T-cell (primary cell): ENCODE measurements at places on chromosomes 5 and 9.

- no peak for DNase-seq
Measured at GRCh38 chr9:136526625-136527066, 19.2 kb downstream of the NOTCH1 start.

DNA sequence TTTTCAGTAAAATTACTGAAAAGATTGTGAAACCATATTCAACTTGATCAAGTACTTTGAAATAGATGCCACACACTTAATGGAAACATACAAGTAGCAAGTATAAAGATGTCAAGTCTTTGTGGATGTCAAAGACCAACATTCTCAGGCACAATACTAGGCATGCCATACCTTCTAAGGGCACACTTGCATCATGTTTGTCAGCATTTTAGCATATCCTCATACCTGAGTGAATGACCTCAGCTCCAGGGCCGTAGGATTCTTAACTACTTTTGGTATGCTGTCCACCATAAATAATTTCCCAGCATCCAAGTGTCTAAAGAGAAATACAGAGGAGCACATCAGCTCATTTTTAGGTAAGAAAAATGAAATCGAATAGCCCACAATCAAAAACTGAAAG, 86.4 kb downstream of the FREM1 start:
- no peak for DNase-seq

GRCh38 chr5:78483809-78484521, 123.5 kb downstream of the SCAMP1 start:
- no peak for DNase-seq

DNA sequence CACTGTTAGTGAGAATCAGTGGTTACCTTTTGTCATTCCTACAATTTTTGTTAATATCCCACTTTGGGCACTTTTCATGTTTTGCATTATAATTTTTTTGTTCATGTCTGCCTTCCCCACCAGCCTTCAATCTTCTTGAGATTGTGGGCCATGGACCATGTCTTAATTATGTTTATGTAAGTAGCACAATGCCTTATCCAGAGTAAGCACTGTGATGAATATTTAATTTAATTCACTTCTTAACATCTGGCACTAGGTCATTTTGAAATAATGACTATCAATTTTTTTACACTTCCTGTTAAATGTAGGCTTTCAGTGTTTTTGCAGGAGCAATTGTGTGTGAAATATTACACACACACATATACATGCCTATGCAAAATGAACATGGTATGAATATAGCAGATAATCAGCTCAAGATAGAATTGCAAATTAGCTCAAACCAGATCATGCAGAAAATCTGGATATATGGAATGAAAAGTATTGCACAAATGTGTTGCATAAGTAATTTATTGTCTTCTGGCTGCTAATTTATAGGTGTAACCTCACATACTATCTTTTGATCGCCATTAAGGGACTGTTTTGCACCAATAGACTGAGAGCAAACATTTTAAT, 5.3 kb upstream of the SHOC1 start:
- DNase-seq: no peak

GRCh38 chr5:6266671-6267197, 111.6 kb downstream of the MED10 start:
- no peak for DNase-seq

- DNase-seq: no peak
Measured at GRCh38 chr5:122699201-122699600, 75.7 kb upstream of the SNX2 start.

DNA sequence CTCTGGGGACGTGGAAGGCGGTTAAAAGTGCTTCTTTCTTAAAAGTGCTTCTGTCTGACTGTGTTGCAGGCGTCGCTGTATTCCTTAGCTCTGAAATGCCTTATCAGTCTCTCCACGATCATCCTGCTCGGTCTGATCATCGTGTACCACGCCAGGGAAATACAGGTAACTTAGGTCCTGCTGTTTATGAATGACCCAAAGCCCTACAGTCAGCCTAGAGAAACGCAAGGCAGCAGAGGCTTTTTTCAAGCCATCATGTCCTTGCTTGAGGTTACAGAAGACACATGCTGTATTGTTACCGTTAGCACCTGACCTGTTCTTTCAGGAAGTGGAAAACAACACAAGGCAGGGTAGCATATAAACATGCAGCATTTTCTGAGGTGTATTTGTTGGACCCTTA, 2.0 kb downstream of the KCNN2 start:
- DNase-seq: no peak

DNA sequence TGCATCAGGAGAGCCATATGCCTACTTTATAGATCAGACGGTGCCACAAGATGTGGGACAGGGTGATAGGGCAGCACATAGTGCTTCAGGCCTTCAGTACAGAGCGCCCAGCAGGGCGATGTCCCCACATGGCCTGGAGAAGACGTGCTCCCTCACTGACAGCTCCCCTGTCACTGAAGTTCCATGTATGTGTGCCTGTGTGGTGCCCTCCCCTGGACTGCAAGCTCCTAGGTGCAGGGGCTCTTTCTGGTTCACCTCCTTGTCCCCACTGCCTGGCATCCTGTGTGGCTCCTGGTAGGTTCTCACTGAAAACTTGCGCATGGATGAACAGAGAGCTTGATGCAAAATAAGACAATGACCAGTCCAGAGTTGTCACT, 233.1 kb downstream of the GADD45G start:
- no peak for DNase-seq

DNA sequence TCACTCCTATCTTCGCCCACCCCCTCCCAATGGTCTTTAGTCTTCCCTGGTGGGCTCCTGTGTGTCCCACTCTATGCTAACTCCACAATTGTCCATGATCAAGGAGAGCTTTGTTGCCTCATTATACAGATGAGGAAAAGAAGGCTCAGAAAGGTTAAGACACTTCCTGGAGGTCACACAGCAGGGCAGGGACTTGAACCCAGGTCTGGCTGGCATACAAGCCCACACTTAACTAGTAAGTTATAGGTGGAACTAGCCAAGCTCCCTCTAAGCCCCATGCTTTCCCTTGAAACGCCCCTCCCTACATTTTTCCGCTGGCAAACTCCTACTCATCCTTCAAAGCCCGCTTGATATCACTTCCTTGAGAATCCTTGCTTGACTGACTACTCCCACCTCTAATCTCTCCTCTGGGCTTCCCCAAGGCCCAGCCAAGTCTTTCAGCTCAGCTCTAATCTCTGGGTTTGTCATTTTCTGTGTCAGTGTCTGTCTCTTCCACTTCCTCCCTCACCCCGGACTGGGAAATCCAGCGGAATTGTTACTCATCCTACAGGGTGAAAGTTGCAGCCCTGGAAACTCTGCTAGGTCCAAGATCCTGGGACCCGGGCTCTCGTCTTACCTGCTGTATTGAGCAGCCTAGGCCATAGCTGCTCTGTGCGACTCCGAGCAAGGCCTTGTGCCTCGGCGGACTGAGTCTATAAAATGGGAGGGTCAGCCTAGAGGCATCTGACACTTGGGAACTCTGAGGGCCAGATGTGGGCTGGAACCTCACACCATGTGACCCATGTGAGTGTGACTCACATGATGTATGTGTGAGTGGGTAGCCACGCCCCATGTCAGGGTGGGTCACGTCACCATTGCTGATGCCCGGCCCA, 144.5 kb downstream of the GAPVD1 start:
- DNase-seq: no peak

- no peak for DNase-seq
Measured at GRCh38 chr9:127452691-127453090, 1.4 kb downstream of the LRSAM1 start.
